ENCODE measurements at places on chromosomes 12 and 14. TPM values are rescaled to one million over a fixed set of nuclear protein-coding genes. Genes with fewer than 3 reads are reported as not detected.

The TMEM30B gene
- 10.5 TPM for total RNA-seq

The RGS6 gene
- total RNA-seq, result not detected

The ACIN1 gene
- 45.5 TPM for total RNA-seq

The USP30 gene
- total RNA-seq, result 3.9 TPM

The IFI27 gene
- total RNA-seq, result 20.5 TPM

The CLEC4C gene
- not detected for total RNA-seq

The ATN1 gene
- 4.9 TPM for total RNA-seq

The CD163L1 gene
- total RNA-seq, result not detected

The EIF2S3B gene
- total RNA-seq, result 0.79 TPM

The EPS8 gene
- 35.3 TPM for total RNA-seq

The PRICKLE1 gene
- 2.4 TPM for total RNA-seq

The RNASE1 gene
- not detected for total RNA-seq

The BIN2 gene
- under 0.01 TPM for total RNA-seq

The ADGRD1 gene
- total RNA-seq, result not detected

The RNASE3 gene
- not detected for total RNA-seq

The AMN gene
- 4.2 TPM for total RNA-seq

The FGF23 gene
- not detected for total RNA-seq

The STX2 gene
- 8.4 TPM for total RNA-seq

The E2F7 gene
- 3.4 TPM for total RNA-seq

The LALBA gene
- total RNA-seq, result not detected

The COCH gene
- 0.26 TPM for total RNA-seq

The DEGS2 gene
- 9.7 TPM for total RNA-seq

The DACT1 gene
- total RNA-seq, result 1.4 TPM

The NYNRIN gene
- 2.0 TPM for total RNA-seq

The SLC25A21 gene
- total RNA-seq, result 0.64 TPM

The C12orf60 gene
- total RNA-seq, result 1.4 TPM

The SDR9C7 gene
- total RNA-seq, result 4.9 TPM

The PRKD1 gene
- total RNA-seq, result 1.0 TPM

The SCFD1 gene
- total RNA-seq, result 119 TPM

The HOXC12 gene
- not detected for total RNA-seq

The PLEKHG7 gene
- total RNA-seq, result under 0.01 TPM

All from bronchial epithelial cell (primary cell).